Stimulated activated naive CD4-positive, alpha-beta T cell (primary cell): ENCODE measurements at places on chromosomes 16 and 17.

- no peak for DNase-seq
Measured at GRCh38 chr16:79794941-79795340, 194.4 kb upstream of the MAF start.

DNA sequence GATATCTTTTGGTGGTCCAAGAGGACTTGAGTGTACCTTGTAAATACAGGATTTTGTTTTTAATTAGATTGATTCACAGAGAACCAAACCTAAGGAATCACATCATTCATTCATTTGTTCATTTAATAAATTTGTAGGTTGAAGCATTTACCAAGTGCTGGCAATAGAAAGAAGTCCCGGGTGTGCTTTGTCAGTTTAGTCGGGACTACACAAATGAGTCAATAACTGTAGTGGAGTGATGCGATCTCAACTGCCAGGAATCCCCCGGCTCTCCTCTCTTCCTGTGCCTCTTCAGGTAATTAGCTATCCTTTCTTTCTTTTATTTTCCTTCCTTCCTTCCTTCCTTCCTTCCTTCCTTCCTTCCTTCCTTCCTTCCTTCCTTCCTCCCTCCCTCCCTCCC is 1.4 kb upstream of the WWOX start:
- no peak for DNase-seq

DNA sequence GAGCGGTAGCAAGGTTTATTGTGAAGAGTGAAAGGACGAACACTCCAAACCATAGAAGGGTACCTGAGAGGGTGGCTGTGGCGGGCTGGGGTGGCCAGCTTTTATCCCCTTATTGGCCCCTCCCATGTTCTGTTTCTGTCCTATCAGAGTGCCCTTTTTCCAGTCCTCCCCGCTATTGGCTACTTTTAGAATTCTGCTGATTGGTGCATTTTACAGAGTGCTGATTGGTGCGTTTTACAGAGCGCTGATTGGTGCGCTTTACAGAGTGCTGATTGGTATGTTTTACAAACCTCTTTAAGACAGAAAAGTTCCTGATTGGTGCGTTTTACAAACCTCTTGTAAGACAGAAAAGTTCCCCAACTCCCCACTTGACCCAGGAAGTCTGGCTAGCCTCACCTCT is 12.5 kb downstream of the GSG1L2 start:
- DNase-seq = no peak

DNA sequence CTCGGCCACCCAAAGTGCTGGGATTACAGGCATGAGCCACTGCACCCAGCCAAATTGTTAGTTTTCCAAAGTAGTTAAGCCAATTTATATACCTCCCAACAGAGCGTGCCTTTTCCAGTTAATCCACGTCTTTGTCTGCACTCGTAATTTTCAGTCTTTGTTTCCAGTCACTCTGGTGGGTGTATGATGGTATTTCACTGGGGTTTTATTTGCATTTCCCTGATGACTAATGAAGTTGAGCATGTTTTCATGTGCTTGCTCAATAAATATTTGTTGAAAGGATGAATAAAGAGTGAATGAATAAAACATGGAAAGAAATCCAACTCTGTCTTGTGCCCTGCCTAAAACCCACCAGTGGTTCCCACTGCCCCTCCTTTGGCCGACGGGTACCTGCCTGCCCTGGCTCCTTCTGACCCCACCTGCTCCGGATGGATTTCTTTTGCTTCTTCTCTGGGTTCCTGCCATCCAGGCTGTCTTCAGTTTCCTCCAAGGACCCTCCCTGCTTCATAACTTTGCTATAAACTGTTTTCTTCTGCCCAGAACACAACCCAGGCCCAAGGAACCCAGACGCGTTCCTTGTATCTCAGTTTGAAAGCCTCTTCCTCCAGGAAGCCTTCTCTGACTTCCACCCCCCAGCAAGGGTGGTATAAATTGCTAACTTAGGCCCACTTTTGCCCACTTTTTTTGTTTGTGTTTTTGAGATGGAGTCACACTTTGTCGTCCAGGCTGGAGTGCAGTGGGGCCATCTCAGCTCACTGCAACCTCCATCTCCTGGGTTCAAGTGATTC is 3.0 kb upstream of the ABCC1 start:
- no peak for DNase-seq

DNA sequence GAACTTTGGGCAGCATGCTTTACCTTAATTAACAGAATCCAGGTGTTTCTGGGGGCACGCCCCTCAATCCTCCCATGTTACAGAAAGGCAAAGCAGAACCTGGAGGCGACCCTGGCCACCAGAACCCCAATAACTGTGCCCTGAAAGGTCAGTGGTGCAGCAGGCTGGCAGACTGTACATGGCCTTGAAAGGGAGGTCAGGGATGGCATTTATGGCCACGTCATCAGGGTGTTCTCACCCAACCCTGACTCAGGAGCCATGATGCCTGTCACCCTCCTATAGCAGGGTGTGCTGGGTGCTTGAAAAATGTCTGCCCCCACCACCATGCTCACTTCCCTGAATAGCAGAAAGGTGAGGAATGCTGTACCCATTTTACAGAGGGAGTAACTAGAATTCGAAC is 177.7 kb downstream of the TMEM132E start:
- DNase-seq = no peak

- no peak for DNase-seq
Measured at GRCh38 chr16:75202069-75202590, 4.8 kb downstream of the CTRB2 start.

- DNase-seq = no peak
Measured at GRCh38 chr17:35898283-35899070, 18.3 kb upstream of the CCL5 start.
